Fibroblast of lung (primary cell): ENCODE measurements at places on chromosomes 1 and 21. TPM values are rescaled to one million over a fixed set of nuclear protein-coding genes. Genes with fewer than 3 reads are reported as not detected.
A peak's percentile ranks its signal among the peaks of the same experiment; 100 is the strongest.

CDC7 gene
- 3.1 and 3.6 TPM in 2 replicates for total RNA-seq

S100A7 gene
- total RNA-seq = not detected in 2 replicates

DMBX1 gene
- total RNA-seq = not detected in 2 replicates

KDF1 gene
- total RNA-seq = not detected in 2 replicates

FCRL3 gene
- total RNA-seq = not detected in 2 replicates

INSRR gene
- not detected in 2 replicates for total RNA-seq

FCRL2 gene
- not detected in 2 replicates for total RNA-seq

NECAP2 gene
- 74.0 and 83.9 TPM in 2 replicates for total RNA-seq

GPR61 gene
- total RNA-seq = 0.26 TPM in 1 of 2 replicates, not detected in the other

HAO2 gene
- total RNA-seq = not detected in 2 replicates

TEKT2 gene
- 0.26 and 0.50 TPM in 2 replicates for total RNA-seq

ZNF648 gene
- total RNA-seq = not detected in 2 replicates

GOLT1A gene
- total RNA-seq = 0.50 TPM in 1 of 2 replicates, not detected in the other

INAVA gene
- total RNA-seq = not detected in 2 replicates

ARTN gene
- 0.50 TPM in 1 of 2 replicates, not detected in the other for total RNA-seq

- no peaks in the 10 kb centered on the region for H3K4me1 ChIP-seq
- H3K27me3 ChIP-seq = peaks cover 6% of the 10 kb centered on the region
- no peaks in the 10 kb centered on the region for H3K36me3 ChIP-seq
- DNase-seq = peak; percentile 61
Measured at GRCh38 chr1:162200096-162200847, 130.8 kb downstream of the NOS1AP start.

DNA sequence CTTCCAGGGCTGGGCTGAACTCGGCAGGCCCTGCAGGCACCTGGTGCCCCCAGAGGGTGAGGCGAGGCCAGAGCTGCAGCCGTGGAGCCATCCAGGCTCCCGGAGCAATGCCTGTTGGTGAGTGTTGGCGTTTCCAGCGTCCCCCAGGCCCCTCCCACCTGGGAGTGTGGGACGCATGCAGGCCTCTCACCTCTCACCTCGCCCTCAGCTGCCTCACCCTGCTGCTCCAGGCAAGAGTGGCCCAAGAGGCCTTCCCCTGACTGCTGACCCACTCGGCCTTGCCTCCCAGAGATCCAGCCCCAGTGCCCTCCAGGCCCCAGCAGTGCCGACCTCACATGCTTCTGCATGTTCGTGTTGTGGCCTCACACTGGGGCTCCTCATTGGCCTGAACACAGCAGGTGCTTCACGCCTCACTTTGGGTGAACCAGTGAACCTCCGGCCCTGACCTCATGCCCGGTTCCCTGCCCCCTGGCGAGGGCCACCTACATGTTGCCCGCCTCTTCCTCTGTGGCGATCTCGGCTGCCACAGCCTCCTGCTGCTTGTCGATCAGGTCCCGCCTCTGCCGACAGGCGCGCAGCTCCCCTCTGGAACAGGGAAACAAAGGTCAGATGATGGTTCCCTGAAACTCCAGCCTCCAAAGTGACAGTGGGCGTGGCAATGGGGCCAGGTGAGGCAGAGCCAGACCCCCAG, 17.0 kb downstream of the CFAP74 start:
- H3K27ac ChIP-seq = no peak overlapping the region
- no peaks in the 10 kb centered on the region for H3K27me3 ChIP-seq
- no peaks in the 10 kb centered on the region for H3K36me3 ChIP-seq
- no peaks in the 10 kb centered on the region for H3K4me1 ChIP-seq
- no peak overlapping the region for H3K4me3 ChIP-seq

GRCh38 chr21:37338671-37339551, 27.7 kb upstream of the DYRK1A start:
- no peak overlapping the region for H3K4me3 ChIP-seq
- H3K4me1 ChIP-seq = peaks cover 7% of the 10 kb centered on the region
- H3K27me3 ChIP-seq = no peaks in the 10 kb centered on the region
- peak; percentile 92 for DNase-seq
- no peaks in the 10 kb centered on the region for H3K36me3 ChIP-seq

DNA sequence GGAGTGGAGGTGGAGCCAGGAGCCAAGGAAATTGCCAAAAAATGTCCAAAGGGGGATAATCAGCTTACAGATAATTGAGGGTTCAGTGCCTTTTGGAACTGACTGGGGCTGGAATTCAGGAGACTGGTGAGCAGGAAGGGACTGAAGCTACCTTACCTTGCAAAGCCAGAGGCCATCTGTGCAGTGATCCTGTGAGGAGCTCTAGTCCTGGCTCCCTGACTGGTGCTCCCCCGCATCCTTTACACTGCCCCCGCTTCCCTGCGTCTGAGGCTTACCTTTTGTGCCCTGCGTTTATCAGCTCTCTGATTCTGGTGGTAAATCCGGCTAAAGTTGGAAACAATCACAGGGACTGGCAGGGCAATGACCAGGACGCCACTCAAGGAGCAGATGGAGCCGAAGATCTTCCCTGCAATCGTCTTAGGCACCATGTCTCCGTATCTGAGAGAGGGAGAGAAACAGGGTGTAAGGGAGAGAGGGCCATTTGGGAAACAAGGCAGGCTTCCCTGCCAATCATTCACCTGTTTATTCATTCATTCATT, 31.0 kb downstream of the DDX20 start:
- no peak for DNase-seq
- no peak overlapping the region for H3K27ac ChIP-seq
- H3K36me3 ChIP-seq = no peaks in the 10 kb centered on the region
- peaks cover 9% of the 10 kb centered on the region for H3K27me3 ChIP-seq

DNA sequence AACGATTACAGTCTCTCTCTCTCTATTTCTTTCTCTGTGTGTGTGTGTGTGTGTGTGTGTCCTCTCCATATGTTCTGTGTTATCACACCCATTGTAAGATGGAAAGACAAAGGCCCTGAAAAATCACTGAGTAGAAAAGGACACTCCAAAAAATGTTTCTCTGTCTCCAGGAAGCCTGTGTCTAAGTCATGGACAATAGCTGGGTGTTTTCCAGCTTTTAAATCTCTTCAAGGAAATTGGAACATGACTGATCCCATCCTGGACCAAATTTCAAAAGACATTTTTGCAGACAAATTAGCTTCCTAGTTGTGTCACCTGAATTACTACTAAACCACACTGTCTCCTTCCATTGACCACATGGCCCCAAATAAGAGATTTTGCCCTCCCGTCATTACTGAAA, 31.0 kb upstream of the LMX1A start:
- H3K4me1 ChIP-seq = no peaks in the 10 kb centered on the region
- peaks cover 16% of the 10 kb centered on the region for H3K27me3 ChIP-seq
- no peaks in the 10 kb centered on the region for H3K36me3 ChIP-seq
- H3K4me3 ChIP-seq = no peak overlapping the region
- H3K27ac ChIP-seq = no peak overlapping the region
- no peak for DNase-seq

DNA sequence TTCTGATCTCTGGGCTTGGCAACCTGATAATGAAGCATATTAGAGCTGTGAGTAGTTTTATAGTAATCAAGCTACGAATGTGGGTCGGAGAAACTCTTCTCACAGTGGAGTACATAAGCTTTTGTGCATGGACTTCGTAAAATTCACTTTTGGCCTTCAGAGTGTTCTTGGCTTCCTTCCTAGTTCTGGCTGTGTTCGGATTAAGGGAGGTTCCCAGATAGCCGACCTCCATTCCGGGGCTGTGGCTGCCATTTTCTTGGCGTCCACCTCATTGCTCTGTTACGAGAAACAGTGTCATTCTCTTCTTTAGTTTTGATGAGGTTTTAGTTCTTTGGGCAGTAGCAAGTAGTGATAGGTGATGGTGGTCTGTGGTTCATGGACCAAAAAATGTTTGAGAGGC, 26.3 kb downstream of the CAMTA1 start:
- DNase-seq = no peak
- no peaks in the 10 kb centered on the region for H3K27me3 ChIP-seq
- no peak overlapping the region for H3K27ac ChIP-seq
- no peaks in the 10 kb centered on the region for H3K4me1 ChIP-seq
- no peak overlapping the region for H3K4me3 ChIP-seq

- no peaks in the 10 kb centered on the region for H3K4me1 ChIP-seq
- H3K27me3 ChIP-seq = no peaks in the 10 kb centered on the region
- H3K4me3 ChIP-seq = no peak overlapping the region
- peaks cover 3% of the 10 kb centered on the region for H3K36me3 ChIP-seq
- H3K27ac ChIP-seq = no peak overlapping the region
- no peak for DNase-seq
Measured at GRCh38 chr1:10340930-10341590, 57.8 kb upstream of the PGD start.

- H3K4me3 ChIP-seq = no peak overlapping the region
- no peaks in the 10 kb centered on the region for H3K27me3 ChIP-seq
- DNase-seq = peak; percentile 9
- H3K36me3 ChIP-seq = no peaks in the 10 kb centered on the region
- H3K4me1 ChIP-seq = no peaks in the 10 kb centered on the region
Measured at GRCh38 chr1:229952670-229953520, 114.1 kb upstream of the GALNT2 start.

DNA sequence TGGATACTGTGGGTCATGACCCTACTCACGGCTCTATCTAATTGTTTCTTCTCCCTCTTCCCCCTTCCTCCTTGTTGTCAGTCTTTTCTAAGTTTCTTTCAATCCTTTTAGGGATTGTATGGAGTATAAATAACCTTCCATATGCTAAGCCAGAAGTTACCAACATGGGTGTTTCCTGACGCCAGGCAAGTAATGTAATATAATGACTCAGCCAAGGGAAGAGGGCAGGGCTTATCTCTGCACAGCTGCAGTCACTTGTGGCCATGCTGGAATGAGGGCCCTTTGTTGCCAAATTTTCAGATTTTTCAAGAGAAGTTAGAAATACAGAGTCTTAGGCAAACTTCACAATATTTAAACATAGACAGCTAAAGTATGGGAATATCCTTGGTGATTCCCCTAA, 194.6 kb downstream of the ST6GALNAC3 start:
- H3K4me3 ChIP-seq = no peak overlapping the region
- H3K27me3 ChIP-seq = no peaks in the 10 kb centered on the region
- no peaks in the 10 kb centered on the region for H3K36me3 ChIP-seq
- DNase-seq = peak; percentile 91
- H3K4me1 ChIP-seq = no peaks in the 10 kb centered on the region

DNA sequence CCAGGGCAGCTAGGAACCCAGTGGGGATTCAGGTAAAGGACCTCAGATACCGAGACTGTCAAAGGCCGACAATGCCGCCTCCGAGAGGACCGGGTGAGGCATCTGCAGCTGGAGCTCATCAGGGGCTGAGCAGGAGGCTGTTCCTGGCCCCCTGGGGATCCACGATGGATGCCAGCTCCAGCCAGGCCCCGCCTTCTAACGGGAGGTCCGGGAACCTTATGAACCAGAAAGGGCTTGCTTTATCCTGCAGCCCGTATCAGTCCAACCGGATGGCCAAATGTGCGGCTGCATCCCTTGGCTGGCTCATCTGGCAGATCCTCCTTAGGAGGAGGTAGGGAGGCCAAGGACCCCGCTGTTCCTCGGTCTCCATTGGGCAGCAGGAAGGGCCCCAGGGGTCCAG, 32.0 kb downstream of the SLC45A1 start:
- H3K36me3 ChIP-seq = peaks cover 4% of the 10 kb centered on the region
- DNase-seq = no peak
- no peaks in the 10 kb centered on the region for H3K27me3 ChIP-seq
- peaks cover 9% of the 10 kb centered on the region for H3K4me1 ChIP-seq
- no peak overlapping the region for H3K27ac ChIP-seq
- no peak overlapping the region for H3K4me3 ChIP-seq

DNA sequence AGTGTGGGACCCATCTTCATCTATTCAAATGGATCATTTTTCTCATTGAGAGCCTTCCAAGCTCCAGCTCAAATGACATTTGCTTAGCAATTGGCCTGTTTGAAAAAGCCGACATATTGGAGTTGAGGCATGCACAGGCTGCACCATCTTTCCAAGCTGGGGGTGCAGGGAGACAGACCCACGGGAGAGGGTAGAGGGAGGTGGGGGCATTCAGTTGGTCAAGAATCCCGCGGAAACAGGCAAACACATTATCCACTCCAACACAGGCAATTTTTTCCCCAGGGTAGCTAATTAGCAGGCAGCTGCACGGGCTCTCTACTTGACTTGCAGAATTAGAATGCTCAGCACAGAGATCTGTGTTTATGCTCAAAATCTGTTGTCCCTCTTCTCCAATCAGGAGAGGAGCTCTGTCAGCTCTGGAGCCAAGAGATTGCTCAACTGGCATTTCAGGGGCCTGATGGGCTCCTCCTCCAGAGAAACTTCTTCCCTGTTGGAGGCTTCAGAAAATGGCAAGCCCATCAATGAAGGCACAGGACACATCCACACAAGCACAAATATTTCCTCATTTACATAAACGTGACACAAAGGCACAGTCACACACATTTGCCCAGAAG, 267.8 kb downstream of the FOXD2 start:
- peaks cover 15% of the 10 kb centered on the region for H3K27me3 ChIP-seq
- no peaks in the 10 kb centered on the region for H3K36me3 ChIP-seq
- peaks cover 2% of the 10 kb centered on the region for H3K4me1 ChIP-seq
- no peak overlapping the region for H3K4me3 ChIP-seq

- H3K36me3 ChIP-seq = no peaks in the 10 kb centered on the region
- peak overlapping the region; percentile 29 for H3K27ac ChIP-seq
- H3K4me1 ChIP-seq = peaks cover 13% of the 10 kb centered on the region
Measured at GRCh38 chr1:162856260-162856659, 4.7 kb downstream of the CCDC190 start.

GRCh38 chr1:98732985-98733781, 71.7 kb downstream of the SNX7 start:
- no peaks in the 10 kb centered on the region for H3K36me3 ChIP-seq
- H3K27ac ChIP-seq = no peak overlapping the region
- no peaks in the 10 kb centered on the region for H3K4me1 ChIP-seq
- H3K27me3 ChIP-seq = no peaks in the 10 kb centered on the region
- no peak overlapping the region for H3K4me3 ChIP-seq

GRCh38 chr1:33092438-33092837, 11.5 kb downstream of the AZIN2 start:
- H3K27ac ChIP-seq = no peak overlapping the region
- no peaks in the 10 kb centered on the region for H3K36me3 ChIP-seq
- peaks cover 8% of the 10 kb centered on the region for H3K4me1 ChIP-seq

GRCh38 chr21:14457762-14458161, 74.8 kb upstream of the HSPA13 start:
- H3K4me3 ChIP-seq = no peak overlapping the region
- H3K27ac ChIP-seq = no peak overlapping the region
- H3K27me3 ChIP-seq = no peaks in the 10 kb centered on the region
- H3K36me3 ChIP-seq = no peaks in the 10 kb centered on the region
- H3K4me1 ChIP-seq = no peaks in the 10 kb centered on the region
- no peak for DNase-seq

- no peaks in the 10 kb centered on the region for H3K36me3 ChIP-seq
- no peak overlapping the region for H3K27ac ChIP-seq
- H3K27me3 ChIP-seq = no peaks in the 10 kb centered on the region
Measured at GRCh38 chr1:153058826-153059784, 1.8 kb upstream of the SPRR2A start.

DNA sequence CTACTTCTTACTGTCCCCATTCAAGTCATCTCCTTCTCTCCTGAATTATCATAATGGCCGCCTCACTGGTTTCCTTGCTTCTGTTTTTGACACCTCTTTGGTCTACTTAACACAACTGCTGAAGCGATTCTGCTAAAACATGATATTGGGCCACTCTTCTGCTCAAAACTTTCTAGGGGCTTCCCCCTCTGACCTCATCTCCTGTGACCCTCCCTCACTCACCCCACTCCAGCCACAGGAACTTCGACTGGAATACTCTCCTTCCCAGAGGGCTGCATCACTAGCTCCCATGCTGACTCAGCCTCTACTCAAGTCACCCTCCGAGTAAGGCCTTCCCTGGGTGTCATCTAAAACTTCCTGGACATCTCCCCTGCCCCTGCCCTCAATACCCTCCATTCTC, 35.7 kb downstream of the NRIP1 start:
- peaks cover 1% of the 10 kb centered on the region for H3K36me3 ChIP-seq
- no peak overlapping the region for H3K4me3 ChIP-seq
- no peak overlapping the region for H3K27ac ChIP-seq
- no peaks in the 10 kb centered on the region for H3K4me1 ChIP-seq
- no peak for DNase-seq

GRCh38 chr1:7654725-7655124, 116.4 kb upstream of the VAMP3 start:
- H3K4me1 ChIP-seq = no peaks in the 10 kb centered on the region
- H3K36me3 ChIP-seq = no peaks in the 10 kb centered on the region
- no peaks in the 10 kb centered on the region for H3K27me3 ChIP-seq
- DNase-seq = no peak
- H3K27ac ChIP-seq = no peak overlapping the region
